Sigmoid colon (tissue), 7 donors: ENCODE measurements at places on chromosomes 11 and 22.

- DNase-seq: peak; percentile 68
These were observed at the start of gene C1QTNF6 for GRCh38 chr22:37187891-37188761. C1QTNF6 (minus strand) TSS chr22:37188247; CDS start chr22:37188213, 34 bp downstream.

- DNase-seq: peak; percentile 47
These were observed 10.1 kb upstream of the B4GALNT4 start for GRCh38 chr11:359181-359714.

- no peak for DNase-seq
These were observed at the start of gene FAM83F for GRCh38 chr22:39994566-39995392. FAM83F (plus strand) TSS chr22:39994954; CDS start chr22:39995043, 89 bp downstream.

DNA sequence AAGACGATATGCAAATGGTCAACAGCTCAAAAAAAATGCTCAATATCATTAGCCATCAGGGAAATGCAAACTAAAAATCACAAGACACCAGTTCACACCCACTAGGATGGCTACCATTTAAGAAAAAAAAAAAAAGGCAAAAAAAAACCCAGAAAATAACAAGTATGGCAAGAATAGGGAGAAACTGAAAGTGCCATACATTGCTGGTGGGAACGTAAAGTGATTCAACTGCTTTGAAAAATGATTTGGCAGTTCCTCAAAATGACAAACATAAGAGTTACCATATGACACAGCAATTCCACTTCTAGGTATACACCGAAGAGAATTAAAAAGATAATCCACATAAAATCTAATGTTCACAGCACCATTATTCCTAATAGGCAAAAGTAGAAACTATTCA, 47.5 kb downstream of the PICALM start:
- DNase-seq: no peak

GRCh38 chr11:102111787-102112508, 1.7 kb downstream of the YAP1 start:
- peak; percentile 73 for DNase-seq

DNA sequence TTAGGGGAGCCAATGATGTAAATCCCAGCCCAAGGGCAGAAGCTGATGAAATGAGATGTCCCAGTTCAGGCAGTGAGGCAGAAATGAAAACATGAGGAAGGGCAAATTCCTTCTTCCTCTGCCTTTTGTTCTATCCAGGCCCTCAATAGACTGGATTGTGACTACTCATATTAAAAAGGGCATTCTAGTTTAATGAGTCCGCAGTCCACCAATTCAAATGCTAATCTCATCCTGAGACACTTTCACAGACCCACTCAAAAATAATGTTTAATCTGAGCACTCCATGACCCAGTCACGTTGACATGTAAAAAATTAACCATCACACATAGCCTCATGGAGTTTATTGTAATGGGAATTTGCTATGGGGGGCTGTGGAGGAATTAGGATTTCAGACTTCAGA, 717.9 kb downstream of the OPCML start:
- no peak for DNase-seq

- DNase-seq: no peak
These were observed 36.0 kb downstream of the ZBTB44 start for GRCh38 chr11:130278745-130279144.

GRCh38 chr11:83119216-83119615, 37.7 kb upstream of the PCF11 start:
- no peak for DNase-seq

DNA sequence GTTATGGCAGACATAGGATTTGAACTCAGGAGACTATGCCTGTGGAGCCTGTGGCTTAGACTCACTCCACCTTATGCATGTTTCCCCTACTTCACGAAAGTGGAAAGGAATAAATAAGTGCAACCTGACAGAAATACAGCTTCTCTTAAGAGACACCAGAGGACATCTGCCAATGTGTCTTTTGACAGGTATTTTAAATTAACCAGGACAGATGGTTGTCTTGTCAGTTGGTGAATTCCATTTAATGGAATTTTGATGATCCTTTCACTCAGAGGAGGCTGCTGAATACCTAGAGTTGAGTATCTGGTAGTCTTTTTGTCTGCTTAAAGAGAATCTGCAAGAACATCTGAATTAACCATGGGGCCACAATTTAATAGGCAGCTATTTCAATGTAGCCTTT, 46.1 kb downstream of the NELL1 start:
- no peak for DNase-seq

- peak; percentile 87 for DNase-seq
These were observed 2.2 kb downstream of the ZBTB16 start for GRCh38 chr11:114061681-114062049.

DNA sequence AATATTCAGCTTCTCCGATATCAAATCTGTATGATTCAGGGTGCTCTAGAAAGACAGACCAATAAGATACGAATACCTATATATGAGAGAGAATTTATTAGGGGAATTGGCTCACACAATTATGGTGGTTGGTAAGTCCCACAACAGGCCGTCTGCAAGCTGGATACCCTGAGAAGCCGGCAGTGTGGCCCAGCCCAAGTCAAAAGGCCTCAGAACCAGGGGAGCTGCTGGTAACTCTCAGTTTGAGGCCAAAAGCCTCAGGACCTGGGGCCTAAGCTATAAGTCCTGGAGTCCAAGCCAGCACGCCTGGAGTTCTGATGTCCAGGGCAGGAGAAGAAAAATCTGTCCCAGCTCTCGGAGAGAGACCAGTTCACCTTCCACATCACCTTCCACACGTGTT, 318.7 kb downstream of the BRD1 start:
- DNase-seq: no peak
